A172 (cell line): ENCODE measurements at places on chromosomes 2 and 18.
A peak's percentile ranks its signal among the peaks of the same experiment; 100 is the strongest.

DNA sequence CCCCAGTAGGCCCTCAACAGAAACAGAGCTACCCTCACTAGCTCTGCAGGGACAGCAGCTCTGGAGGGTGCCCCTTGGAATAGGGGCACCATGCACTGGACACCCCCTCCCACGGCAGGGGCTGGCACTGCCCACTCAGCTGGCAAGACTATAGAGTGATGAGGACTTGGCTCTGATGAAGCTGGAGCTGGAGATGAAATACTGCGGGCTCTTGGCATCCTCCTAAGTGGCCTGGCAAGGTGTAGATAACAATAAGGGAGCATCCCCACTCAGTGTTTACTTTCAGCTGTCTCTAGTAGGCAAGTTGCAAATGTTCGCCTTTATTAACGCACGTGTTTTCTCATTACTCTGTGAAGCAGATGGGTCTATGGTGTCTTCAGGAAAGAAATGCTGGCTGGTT is 92.7 kb downstream of the PDCL3 start:
- no peak for DNase-seq

DNA sequence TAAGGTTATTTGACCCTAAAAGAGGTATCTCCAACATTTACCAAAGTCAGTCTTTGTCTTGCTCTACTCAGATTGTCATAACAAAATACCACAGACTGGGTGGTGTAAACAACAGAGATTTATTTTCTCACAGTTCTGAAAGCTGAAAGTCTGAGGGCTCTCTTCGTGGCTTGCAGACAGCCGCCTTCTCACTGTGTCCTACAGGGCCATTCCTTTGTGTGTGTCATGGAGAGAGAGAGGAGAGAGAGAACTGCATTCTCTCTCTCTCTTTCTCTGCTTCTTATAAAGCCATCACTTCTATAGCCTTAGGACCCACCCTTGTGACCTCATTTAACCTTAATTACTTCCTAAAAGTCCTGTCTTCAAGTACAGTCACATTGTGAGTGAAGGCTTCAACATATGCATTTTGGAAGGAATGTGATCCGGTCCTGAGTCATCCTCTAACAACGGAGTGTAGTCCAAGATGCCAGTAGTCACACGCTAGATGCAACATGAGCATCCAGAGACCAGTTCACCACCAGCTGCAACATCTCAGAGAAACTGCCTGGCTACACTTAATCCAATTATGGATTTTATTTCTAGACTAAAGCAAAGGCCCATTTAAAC is 130.2 kb downstream of the CD226 start:
- peak; percentile 49 for DNase-seq

GRCh38 chr2:60581433-60582282 is 28.2 kb upstream of the BCL11A start:
- DNase-seq = peak; percentile 28

DNA sequence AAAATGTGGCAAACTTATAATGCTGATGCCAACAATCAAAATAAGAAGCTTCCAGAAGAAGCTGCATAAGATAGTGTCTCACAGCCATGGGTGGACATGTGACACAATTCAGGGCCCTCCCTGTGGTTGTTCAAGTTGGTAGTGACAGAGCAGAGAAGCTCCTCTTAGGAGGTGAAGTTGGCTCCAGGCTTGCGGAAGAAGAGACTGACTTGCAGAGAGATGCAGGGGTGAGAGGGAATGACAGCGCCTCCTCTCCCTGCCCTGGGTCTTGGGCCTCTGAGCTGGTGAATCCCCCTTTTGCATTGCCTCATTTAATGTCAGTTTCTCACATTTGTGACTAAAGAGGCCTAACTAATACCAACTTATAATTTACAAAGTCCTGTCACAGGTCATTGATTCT is 23.0 kb upstream of the RHOB start:
- no peak for DNase-seq
